Left forelimb (tissue), 1 donor: ENCODE measurements at places on chromosomes 7 and 10.

GRCh38 chr7:28328822-28329660 lies 83.3 kb upstream of the CREB5 start:
- no peak for DNase-seq

GRCh38 chr10:118594392-118595063 lies 920 bp downstream of the PRLHR start:
- DNase-seq, result peak; percentile 74

DNA sequence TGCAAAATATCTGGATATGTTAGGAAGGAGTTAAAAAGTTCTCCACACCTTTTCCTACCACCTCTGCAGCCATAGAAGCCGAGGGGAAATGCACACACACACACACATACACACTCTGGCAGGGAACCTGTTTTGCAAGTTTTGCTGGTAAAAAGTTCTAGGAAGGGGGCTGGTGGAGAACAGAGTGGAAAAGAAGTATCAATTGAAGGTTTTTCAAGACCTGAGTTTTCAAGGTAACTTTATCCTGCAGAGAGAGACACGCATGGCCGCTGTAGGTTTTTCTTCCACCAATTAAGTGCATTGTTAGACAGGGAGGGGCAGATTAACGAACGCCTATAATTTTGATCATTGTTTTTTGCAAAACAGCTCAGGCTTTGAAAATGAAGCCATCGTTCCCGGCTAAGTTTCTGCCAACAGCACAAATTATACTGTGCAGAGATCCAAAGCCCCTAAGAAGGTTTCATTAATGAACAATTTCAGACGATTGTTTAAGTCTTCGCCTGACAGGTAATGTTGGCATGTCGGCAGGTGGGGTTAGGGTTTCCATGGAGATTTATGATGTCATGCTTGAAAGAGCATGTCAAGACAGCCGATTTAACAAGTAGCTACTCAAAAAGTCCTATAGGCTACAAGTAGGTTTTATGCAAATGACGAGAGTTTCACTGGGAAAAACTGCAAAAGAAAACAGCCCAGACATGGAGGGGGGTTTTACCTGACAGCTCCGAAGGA lies 29.7 kb downstream of the KIAA1217 start:
- no peak for DNase-seq

- DNase-seq, result no peak
These were observed 534.5 kb downstream of the TNS3 start for GRCh38 chr7:47047384-47047783.

DNA sequence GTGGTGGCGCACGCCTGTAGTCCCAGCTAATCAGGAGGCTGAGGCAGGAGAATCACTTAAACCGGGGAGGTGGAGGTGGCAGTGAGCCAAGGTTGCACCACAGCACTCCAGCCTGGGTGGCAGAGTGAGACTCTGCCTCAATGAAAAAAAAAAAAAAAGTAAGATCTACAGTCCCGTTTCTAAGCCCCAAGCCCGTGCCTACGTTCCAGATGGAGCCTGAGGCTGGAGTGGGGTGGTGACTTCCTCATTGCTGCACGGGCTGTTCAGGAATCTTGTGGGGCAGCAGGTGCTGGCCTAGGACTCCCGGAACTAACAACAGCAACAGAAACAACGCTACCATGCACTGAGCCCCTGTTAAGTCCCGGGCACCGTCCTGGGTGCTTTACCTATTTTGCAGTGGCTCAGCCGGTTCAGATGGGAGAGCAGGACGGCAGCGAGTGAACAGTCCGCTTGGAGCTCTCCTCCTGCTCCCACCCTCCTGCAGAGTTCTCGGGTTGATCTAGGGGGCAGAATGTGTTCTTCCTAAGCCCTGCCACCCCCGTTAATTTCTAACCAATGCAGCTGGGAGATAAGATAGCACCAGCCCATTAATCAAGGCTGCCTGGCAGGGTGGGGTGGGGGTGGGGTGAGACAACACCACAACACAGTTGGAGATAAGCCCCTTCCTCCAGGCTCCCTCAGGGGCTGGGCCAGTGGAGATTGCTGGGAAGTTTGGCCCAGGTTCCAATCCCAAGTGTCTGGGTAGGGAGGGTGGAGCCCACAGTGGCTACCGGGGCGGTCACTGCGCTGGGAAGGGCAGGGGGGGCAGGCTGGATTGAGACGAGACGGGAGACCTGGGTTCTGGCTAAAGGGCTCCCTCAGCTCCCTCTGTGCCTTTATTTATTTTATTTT lies 17.0 kb upstream of the SFRP5 start:
- DNase-seq, result no peak

- no peak for DNase-seq
These were observed 3.4 kb downstream of the TNRC18 start for GRCh38 chr7:5420067-5420880.

GRCh38 chr7:50351267-50351666 lies 46.8 kb downstream of the IKZF1 start:
- DNase-seq, result no peak

GRCh38 chr7:103120362-103120761 lies 28.5 kb downstream of the NAPEPLD start:
- DNase-seq, result no peak

DNA sequence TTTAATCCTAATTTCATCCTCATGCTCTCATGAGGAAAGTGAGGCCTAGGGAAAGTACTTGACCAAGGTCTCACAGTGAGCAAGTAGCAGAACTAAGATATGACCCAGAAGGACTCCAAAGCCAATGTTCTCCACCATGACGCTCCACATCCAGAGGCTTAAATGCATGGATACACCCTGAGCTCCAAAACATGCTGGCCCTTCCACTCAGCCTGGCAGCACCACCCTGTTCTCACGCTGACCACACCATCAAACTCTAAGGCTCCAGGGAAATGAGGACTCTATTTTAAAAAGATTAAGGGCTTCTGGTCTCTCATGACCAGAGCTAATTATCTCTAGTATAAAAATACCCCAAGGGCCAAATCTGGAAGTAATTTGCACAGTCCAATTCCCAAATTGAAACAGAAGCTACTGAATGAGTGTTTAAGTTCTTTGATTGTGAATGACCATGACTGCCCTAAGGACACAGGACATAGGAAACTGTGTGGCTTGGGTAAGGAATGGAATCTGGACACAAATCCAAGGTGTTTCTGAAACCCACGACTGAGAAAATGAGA lies 71.1 kb upstream of the ABLIM1 start:
- no peak for DNase-seq

DNA sequence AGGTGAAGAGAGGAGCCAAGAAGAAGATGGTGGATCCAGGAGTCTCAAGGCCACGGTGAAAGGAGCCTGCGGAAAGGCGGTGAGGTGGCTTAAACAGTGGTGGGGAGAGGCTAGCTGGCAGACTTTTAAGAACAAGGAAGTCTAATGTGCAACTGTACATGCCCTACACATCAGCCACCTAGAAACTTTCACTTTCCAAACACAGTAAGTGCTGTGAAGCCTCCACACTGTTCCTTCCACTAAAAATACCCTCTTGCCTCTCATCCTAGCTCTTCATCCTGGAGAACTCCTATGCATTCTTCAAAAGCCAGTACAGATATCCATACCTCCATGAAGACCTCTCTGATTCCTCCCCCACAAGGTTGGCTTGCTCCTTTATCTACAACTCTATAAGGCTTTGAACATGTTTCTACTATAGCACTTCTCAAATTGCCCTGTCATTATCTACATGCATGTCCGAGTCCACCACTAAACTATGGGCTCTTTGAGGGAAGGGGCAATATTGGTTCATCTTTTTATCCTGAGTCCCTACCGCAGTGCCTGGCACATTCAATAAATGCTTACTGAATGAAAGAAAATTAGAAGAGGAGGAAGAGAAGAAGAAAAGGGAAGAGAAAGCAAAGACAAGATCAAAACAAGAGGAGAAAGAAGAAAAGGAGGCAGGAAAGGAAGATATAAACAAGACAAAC lies 54.2 kb downstream of the DNAJC12 start:
- no peak for DNase-seq

DNA sequence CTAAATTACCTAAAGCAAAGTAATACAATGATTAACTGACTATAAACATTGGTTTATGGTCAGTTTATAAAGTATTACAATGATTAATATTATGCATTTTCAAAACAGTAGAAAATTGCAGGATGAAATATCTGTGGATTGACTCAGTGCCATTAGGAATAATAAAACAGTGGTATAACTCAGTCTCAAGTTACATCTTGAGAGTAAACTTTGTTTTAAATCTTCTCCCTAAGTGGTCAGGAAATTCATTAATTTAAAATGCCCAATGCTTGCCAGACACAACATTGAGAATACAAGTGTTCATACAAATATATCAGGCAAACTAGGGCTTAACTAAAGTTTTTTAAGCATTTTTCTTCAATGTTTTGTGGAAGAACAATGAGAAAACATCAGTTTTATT lies 257.8 kb downstream of the ETV1 start:
- no peak for DNase-seq

DNA sequence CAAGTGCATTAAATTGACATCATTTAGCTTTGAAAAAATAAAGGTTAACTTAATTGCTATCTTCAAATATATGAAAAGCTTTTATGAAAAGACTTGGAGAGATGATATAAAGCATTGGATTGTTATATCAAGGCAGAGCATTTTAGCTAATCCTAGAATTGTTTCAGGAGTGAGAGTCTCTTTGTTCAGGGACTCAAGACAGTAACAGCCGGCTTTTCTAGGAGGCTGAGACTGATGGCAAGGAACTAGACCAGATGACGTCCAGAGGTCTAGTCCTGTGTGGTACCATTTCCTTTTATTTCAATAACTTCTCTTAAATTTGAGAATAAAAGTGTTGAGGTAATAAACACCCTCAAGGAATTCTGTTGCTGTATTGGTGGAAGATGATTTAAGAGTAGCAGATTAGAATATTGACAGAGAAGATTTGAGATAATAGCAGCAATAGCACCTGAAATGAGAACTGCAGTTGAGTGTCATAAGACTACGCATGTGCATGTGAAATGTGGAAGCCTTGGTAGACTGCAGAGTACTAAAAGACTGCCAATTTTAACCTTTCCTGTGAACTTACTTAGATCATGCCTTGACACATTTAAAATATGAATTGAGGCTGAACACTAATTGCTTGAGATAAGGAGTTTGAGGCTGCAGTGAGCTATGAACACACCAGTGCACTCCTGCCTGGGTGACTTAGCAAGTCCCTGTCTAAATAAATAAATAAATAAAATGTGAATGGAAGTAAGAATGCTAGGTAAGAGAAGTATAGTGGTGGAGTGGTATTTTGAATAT lies 79.6 kb downstream of the ZNRF2 start:
- DNase-seq, result no peak

DNA sequence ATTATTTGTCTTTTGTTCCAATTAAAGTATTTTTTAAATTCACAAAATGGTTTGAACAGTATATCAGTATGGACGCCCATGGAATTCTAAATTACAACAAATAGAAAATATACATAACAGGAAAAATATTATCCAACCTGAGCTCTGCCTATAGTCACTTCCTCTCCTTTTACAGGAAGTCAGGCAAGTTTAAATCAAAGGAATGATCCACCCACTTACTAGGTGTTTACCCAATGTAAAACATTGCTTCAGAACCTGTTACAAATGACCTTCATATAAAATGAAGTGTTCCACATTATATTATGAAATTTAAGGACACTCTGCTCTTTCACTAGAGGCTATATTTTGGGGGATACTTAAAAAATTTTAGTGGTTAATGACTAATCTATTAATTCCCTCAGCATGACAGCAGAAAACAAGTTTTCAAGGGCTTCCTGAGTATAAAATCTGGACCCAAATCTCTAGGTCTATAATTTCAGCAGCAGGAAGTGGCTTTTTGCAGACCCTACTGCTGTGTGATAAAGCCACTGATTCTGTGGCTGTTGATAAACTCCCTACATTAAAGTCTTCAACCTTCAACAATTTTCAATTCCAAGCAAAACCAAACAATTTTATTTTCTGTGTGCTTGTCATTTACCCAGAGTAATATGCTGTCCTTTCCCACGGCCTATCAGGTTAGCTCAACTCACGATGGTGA lies 722.6 kb downstream of the GATA3 start:
- DNase-seq, result no peak

- DNase-seq, result no peak
These were observed 49.8 kb upstream of the AKR1E2 start for GRCh38 chr10:4776234-4776638.

DNA sequence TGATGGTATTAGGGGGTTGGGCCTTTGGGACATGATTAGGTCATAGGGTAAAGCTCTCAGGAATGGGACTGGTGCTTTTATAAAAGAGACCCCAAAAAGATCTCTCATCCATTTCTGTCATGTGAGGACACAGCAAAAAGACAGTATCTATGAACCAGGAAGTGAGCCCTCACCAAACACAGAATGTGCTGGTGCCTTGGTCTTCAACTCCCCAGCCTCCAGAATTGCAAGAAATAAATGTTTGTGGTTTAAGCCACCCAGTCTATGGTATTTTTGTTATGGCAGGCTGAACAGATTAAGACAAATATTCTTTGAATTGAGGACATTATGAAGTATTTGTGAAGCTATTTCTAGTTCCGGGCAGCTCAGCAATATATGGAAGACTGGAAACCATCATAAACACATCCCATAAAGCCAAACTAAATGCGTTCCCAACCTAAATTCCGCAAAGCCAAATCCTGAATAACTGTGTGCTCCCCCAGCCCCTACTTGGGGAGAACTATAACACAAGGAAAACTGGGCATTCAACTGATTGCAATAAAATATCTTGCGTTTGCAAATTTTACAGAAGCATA lies 153.7 kb downstream of the GALNT17 start:
- no peak for DNase-seq

GRCh38 chr7:158300427-158300826 lies 287.2 kb downstream of the PTPRN2 start:
- no peak for DNase-seq

DNA sequence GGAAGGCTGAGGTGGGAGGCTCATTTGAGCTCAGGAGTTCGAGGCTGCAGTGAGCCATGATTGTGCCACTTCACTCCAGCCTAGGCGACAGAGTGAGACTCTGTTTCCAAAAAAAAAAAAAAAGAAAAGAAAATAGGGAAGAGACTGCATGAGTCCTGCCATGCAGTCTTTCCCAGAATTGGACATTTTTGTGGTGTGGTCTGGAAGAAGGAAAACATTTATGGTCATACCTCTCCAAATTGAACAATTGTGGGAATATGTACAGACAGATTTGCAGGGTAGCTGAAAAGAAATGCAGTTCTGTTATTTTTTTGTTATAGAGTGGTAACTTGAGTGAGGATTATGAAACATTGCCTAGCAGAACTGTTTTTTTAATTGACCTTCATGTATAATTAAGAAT lies 198.1 kb downstream of the AUTS2 start:
- no peak for DNase-seq

- DNase-seq, result no peak
These were observed 466.0 kb downstream of the KIF20B start for GRCh38 chr10:90167174-90168064.

GRCh38 chr10:26067680-26068079 lies 133.7 kb downstream of the MYO3A start:
- DNase-seq, result no peak

DNA sequence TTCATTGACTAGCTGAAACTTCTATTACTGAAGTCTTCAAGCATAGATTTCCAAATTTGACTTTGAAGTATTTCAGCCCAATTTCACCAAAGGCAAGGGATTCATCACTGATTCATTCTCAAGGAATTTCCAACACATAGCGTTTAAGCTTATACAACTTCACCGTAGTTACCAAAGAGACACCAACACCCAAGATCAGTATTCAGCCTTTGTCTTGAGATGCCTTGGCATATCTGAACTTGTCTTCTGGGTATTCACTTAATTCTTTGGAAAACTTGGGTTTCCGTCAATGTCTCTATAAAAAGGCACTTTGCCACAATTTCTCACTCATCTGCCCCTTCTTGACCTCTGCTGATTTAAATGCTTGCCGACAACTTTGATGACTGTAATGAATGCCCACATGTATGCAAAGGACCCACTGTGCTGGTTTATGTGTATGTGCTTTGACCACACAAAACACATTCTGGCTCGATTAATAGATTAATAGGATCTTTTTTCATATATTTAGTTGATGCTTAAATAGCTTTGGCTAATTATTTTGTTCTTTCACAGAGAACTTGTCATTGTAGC lies 49.6 kb downstream of the TES start:
- DNase-seq, result no peak
